Sigmoid colon (tissue), 7 donors: ENCODE measurements at places on chromosomes 12 and 14. TPM values are rescaled to one million over a fixed set of nuclear protein-coding genes. Genes with fewer than 3 reads are reported as not detected.

ALDH1L2 gene
- 13.0 TPM for total RNA-seq

CEP128 gene
- 10.0 TPM for total RNA-seq

C1R gene
- total RNA-seq: 472 TPM

SIX6 gene
- not detected for total RNA-seq

GCN1 gene
- total RNA-seq: 70.3 TPM

MYO1H gene
- total RNA-seq: not detected

MORN3 gene
- not detected for total RNA-seq

PUS1 gene
- 9.1 TPM for total RNA-seq

SERPINA1 gene
- total RNA-seq: 1.9 TPM

LBHD2 gene
- not detected for total RNA-seq

SLC6A12 gene
- total RNA-seq: not detected

GDF11 gene
- total RNA-seq: 4.5 TPM

LUM gene
- 175 TPM for total RNA-seq

CMKLR1 gene
- total RNA-seq: 10.0 TPM
